ENCODE measurements at places on chromosomes 11 and 22.
A peak's percentile ranks its signal among the peaks of the same experiment; 100 is the strongest.

GRCh38 chr11:64558065-64558745 lies 32.8 kb upstream of the SLC22A12 start:
- DNase-seq, result no peak

DNA sequence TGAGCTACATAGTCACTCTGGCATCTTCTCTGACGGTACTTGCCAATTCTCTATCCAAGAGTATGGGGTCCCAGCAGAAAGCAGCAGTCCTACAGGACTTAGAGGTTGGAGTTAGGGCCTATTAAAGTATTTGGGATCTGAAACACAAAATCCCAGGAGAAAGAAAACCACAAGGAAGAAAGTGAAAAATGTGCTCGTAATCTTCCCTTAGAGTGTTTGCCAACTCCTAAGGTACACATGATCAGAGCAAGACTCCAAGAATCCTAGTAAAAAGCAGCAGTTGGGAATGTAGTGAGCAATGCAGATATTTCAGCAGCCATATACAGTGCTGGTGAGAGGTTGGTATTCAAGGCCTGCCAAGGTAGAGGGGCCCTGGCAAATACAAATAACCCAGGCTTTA lies 71.6 kb downstream of the EXT2 start:
- DNase-seq, result no peak

- peak; percentile 40 for DNase-seq
These were observed 86.6 kb downstream of the KCNQ1 start for GRCh38 chr11:2531277-2531986.

GRCh38 chr11:64232967-64233315 lies 1.4 kb upstream of the VEGFB start:
- no peak for DNase-seq

- no peak for DNase-seq
These were observed 1.5 kb downstream of the IFITM5 start for GRCh38 chr11:297586-298405.

DNA sequence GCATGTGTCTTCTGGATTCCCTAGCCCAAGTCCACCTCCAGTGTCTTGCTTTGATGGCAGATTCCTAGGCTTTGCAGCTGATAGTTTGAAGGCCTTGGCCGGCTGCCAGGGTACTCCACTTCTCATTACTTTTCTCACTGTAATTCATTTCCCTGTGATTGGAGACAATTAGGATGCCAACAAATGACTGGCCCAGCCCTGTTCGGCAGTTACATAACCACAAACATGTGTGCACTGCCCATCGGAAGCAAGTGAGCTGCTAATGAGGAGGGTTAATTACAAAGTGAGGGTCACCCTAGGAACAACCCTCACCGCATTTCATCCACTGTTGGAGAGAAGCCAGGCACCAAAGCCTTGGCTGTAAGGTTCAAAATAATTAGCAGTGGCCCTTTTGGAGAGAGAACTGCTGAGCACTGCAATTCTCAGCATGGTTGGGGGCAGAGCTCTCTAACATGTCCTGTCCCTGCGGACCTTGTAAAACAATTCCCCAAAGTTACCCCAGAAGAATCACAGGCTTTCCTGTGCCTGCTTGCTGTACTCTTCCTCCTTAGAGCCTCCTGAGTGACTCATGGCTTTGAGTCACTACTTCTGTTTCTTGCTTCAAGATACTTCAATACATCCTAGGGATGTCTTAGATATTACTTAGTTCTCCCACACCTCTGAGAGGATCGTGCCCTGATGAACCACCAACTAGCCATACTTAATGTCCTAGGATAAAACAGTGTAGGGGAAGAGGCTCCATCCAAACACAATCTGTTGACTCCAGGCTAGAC lies 109.7 kb upstream of the GALNT18 start:
- no peak for DNase-seq

DNA sequence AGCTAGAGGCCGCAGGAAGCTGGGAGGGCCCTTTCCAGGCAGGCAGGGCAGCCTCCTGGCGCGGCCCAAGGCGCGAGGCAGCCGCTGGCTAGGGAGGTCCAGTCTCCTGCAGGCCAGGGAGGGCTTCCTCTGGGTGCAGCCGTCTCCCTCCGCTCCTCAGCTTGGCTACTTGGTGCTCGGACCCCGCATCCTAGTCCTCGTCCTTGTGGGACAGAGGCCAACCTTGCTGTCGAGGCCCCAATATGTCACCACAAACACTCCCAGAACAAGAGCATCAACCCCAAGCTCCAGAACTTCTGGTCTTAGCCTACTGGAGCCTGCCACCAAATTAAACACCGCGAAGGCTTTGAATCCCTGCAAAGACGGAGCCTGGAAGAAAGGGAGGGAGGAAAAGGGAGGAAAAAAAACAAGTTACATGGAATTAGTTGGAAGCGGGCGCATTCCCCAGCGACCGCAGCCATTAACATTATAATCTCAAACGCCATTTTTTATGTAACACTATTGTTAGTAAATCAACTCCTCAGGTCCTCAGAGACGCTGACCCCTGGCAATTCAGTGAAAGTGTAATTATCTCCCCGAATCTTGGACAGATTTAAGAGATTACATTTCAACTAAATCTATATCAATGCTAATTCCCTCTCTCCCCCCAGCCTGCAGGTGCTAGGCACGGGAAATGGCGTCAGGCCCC lies 12.7 kb upstream of the PAX6 start:
- no peak for DNase-seq

DNA sequence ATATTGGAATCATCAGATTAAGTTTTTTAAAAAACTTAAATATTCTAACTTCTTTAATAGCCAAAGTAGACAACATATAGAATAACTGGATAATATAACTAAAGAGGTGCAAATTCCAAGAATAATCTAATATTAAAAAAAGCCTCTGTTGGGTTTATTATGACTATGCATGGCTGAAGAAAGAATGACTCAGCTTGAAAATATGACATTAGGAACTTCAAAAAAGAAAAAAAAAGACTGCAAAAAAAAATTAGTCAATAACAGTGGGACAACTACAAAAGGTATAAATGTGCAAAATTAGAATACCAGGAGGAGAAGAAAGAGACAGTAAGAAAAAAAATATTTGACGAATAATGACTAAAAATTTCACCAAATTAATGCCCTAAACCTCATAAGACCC lies 1178.0 kb downstream of the JRKL start:
- DNase-seq, result no peak

DNA sequence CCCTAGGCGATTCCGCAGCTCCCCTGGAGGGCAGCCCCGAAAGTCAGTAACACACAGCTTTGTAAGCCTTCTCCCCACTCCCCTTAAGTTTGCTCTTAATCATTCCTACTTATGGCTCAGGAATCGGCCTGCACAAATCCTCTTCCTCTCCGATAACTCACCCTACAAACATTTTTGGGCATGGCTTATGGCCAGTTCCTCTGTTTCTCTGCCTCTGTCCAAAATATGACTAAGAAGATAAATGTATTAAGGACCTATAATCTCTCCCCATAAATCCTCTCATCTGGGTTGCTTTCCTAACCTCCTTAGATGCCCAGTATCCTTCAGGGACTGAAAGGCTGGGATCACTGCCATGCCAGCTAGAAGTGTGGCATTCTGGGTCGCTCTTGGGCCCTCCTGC lies 41.0 kb downstream of the PAMR1 start:
- DNase-seq, result no peak

DNA sequence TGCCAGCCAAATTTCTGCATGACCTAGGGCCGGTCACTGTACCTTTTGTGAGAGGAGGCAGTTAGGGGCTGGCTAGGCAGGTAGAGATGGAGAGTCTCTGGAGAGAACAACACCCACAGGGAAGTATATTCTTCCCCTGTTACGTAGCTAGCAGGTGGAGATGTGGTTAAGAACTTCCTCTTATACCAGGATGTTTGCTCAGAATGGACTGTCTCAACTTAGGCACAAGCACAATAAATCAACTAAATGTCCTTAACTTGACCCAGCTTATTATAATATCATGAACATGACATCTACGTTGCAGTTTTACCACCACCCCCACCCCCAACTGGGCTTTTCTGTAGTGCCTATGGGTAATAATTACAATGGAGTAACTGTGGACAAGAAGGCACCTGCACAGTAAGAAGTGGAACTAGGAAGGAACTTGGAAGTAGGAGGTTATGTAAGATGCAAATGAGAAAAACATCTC lies 60.7 kb upstream of the MPEG1 start:
- no peak for DNase-seq

DNA sequence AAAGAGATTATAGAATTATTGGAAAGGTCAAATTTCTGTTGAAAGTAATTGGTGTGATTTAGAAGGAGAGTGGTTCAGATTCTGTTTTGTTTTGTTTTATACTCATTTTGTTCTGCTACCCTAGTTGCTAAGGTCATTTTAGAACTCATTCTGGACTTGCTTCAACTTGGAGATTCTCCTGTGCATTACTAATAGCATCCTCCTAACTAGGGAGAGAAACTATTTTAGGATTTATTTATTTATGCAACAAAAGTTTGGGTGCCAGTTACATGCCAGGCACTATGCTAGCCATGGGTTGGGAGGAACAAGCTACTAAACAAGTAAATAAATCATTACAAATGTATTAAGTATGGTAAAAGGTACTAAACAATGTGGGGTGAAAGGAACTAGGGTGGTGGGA lies 84.0 kb downstream of the YAP1 start:
- DNase-seq, result no peak

DNA sequence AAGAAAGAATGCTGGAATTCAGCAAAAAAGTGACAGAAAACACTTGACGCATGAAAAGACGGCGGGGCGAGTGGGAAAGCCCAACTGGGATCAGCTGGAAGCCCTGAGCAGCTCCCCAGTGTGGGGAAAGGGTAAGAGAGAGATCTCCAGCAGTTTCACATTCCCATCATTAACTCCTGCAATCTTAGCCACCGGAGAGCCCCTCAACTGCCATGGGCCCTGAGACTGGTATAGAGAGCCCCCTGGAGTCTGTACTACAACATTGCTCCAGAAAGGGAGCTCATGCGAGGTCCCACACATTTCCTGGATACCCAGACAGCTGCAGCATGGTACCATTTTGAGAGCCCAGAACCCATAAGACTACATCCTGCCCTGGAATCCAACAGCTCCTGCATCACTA lies 31.1 kb downstream of the MRGPRX4 start:
- no peak for DNase-seq

- no peak for DNase-seq
These were observed 93.0 kb downstream of the UVRAG start for GRCh38 chr11:75907906-75908527.

- no peak for DNase-seq
These were observed 3.0 kb downstream of the LRP5 start for GRCh38 chr11:68315171-68315920.

- no peak for DNase-seq
These were observed 279.9 kb downstream of the BRD1 start for GRCh38 chr22:49547751-49548239.

GRCh38 chr22:36182857-36183256 lies 18.8 kb downstream of the APOL4 start:
- no peak for DNase-seq

GRCh38 chr22:44218071-44218470 lies 37.3 kb downstream of the PARVG start:
- DNase-seq, result no peak

- DNase-seq, result no peak
These were observed 6.1 kb downstream of the FJX1 start for GRCh38 chr11:35624316-35624715.

- DNase-seq, result no peak
These were observed 1.3 kb downstream of the MACROD1 start for GRCh38 chr11:64164392-64165312.

- no peak for DNase-seq
These were observed 812 bp downstream of the JAM3 start for GRCh38 chr11:134069426-134070341.

- no peak for DNase-seq
These were observed 2.2 kb upstream of the TOP3B start for GRCh38 chr22:21984793-21985192.

DNA sequence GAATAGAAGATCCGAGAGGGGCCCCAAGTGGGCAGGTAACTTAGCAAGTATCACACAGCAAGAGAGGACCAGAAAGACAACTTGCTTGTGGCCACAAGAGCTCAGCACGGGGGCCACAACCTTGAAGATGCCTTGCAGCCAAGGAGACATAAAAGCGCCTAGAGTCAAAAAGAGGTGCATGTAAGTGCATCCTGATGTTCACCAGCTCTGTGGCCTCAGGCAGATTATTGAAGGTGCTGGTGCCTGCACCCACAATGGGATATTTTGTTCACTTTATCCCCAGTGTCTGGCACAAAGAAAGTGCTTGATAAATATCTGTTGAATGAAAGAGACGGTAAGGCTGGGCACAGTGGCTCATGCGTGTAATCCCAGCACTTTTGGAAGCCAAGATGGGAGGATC lies 106.0 kb upstream of the ASPHD2 start:
- DNase-seq, result no peak

DNA sequence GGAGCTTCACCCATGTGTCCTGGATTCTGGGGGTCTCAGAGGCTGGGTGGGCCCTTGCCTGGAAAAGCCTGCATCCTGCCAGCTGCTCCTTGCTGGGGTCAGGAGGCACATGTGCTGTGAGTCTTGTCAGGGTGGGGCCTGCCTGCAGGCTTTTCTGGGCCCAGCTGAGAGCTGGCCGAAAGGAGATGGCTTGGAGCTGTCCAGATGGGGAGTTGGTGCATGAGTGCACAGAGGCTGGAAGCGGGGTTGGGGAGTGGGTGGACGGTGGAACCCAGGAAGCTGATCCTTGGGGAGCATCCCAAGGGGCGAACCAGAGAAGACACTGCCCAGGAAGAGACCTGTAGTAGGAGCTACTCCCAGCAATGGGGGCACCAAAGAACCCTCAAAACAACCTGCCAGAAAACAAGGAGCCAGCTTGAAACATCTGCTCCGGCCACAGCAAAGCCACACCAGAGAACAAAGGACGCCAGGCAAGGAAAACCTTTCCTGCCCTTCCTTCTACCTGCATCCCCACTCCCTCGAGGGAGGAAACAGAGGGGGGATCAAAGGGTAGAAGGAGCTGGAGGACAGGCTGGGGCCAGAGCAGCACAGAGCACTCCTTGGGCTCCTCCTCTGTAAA lies 8.2 kb upstream of the KCTD17 start:
- DNase-seq, result no peak

DNA sequence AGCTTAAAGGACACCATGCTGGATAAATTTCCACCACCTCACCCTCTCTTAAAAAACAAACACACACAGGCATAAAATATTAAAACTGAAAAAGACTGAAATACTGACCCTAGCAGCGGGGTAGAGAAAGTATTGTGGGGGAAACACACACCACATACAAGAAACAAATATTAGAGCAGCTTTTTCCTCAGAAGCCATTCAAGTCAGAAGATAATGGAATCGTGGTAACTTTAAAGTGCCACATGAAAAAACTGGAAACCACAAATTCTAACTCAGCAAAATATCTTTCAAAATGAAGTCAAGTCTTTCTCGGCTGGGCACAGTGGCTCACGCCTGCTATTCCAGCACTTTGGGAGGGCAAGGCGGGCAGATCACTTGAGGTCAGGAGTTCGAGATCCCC lies 223.2 kb downstream of the DYNC2H1 start:
- DNase-seq, result no peak

Measured in activated CD4-positive, CD25-positive, alpha-beta regulatory T cell treated with anti-CD3 and anti-CD28 coated beads, Interleukin-2, amount 50 U/mL, for 16 hours (primary cell).